RPMI7951 (cell line): ENCODE measurements at places on chromosomes 7 and 10. TPM values are rescaled to one million over a fixed set of nuclear protein-coding genes. Genes with fewer than 3 reads are reported as not detected.
A peak's percentile ranks its signal among the peaks of the same experiment; 100 is the strongest.

TBL2 gene
- 78.9 and 88.3 TPM in 2 replicates for total RNA-seq

DNA sequence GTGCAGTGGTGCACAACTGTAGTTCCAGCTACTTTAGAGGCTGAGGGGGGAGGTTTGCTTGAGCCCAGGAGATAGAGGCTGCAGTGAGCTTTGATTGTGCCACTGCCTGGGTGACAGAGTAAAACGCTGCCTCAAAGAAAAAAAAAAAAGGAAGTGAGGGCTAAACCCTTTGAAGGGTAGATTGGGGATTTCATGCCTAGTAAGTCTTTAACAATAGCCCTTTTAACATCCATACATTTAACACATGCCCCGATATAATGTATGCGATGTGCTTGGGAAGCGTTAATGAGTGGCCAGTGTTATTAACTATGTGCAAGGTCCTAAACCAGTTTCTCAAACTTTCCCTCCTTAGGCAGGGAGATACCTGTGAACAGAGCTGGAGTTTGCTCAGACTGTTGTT, 229.2 kb upstream of the HPS1 start:
- DNase-seq, result no peak

PDGFA gene
- 48.1 and 54.1 TPM in 2 replicates for total RNA-seq

DNA sequence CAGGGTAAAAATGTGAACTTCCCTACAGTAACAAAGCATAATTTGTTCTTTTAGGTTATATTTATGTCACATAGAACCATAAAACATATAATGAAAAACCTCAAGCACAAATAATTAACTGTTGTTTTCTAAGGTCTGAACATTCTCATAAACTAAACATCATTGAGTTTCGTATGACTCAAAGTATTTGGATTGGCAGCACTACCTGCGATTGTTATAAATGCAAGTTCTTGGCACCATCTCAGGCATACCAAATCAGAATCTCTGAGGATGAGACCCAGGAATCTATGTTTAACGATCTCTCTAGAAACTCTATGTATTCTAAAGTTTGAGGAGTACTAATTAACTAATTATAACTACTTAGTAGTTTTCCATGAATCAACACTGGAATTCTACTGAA, 22.5 kb downstream of the ORC5 start:
- DNase-seq, result no peak

- DNase-seq, result peak; percentile 8
Observed at GRCh38 chr7:118153551-118154177, 30.3 kb upstream of the LSM8 start.

DRGX gene
- total RNA-seq, result not detected in 2 replicates

CPED1 gene
- 28.2 and 33.6 TPM in 2 replicates for total RNA-seq

ARHGAP22 gene
- total RNA-seq, result 20.7 and 31.0 TPM in 2 replicates

DNA sequence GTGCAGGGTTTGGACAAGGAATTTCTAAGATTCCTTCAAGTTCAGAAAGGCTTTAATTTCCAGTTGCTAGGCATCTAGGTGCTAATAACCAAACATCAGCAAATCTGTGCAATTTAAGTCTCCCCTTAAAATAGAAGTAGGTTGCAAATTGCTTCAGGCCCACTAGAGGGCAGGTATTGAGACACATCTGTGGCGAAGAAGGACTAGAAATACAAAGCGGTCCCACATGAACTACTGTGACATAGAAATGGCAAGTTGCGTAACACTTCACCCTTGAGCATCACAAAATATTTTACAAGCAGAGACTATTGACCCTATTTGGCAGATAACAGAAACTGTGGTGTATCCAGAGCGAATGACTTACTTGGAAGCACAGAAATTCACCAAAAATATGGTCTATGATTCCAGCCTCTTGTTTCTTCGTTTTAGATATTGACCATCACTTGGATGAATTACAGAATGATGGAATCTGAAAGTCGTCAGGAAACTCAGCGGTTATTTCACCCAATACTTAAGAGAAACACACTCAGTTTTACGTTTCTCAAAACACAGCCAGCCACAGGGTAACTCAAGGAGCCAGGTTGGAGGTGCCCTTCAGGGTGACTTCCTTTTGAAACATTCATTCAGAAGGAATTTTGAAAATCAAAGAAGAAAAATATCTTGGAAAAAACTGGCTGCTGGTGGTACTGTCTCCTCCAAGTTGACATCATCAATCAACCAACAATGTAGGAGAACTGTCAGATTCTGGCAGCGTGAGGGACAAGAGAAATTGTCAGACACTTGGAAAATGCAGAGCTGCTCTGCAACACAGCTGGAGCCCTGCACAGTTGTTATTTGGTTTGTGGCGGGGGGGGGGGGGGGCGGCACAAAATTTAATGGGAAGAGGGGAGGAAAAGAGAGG, 256.3 kb upstream of the MINDY3 start:
- peak; percentile 26 for DNase-seq

GRCh38 chr10:53122281-53122680, 349.7 kb upstream of the MBL2 start:
- DNase-seq, result no peak

DNA sequence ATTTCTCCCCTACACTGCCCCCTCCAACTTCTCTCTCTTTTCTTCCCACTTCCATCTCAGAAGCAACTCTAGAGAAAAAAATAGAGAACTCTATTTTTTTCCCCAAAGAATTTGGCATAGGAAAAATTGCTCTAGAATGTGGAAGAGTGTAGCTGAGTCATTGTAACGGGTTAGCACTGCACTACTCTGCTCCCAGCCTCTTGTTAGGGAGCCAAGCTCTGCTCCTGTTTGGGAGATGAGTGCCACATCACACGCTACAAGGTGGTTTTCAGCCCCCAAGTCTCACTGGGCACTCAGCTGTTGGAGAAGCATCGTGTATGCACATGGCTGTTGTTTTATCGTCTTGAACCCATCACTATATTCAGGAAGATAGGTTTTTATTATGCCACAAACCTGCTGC, 136.4 kb downstream of the BMPER start:
- peak; percentile 74 for DNase-seq

GRCh38 chr10:38143587-38143986, 49.5 kb downstream of the ZNF37A start:
- peak; percentile 37 for DNase-seq

DNA sequence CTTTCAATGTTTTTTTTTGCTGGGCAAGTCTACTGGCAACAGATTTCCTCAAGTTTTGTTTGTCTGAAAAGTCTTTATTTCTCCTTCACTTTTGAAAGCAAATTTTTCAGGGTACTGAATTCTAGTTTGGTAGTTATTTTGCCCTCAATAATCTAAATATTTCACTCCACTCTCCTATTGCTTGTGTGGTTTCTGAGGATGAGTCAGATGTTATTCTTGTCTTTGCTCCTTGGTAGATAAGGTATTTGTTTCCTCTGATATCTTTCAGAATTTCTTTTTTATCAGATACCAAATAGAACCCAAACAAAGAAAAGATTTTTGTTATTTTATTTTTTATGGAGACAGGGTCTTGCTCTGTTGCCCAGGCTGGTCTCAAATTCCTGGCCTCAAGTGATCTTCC, 99.2 kb upstream of the MALRD1 start:
- no peak for DNase-seq

PRSS37 gene
- not detected in 2 replicates for total RNA-seq

GRCh38 chr7:128914566-128915151, 4.2 kb upstream of the KCP start:
- no peak for DNase-seq

- DNase-seq, result no peak
Observed at GRCh38 chr7:822692-823276, 9.5 kb upstream of the SUN1 start.

HMX2 gene
- 0.10 TPM in 1 of 2 replicates, not detected in the other for total RNA-seq

SORBS1 gene
- total RNA-seq, result 1.4 and 2.1 TPM in 2 replicates

- no peak for DNase-seq
Observed at GRCh38 chr7:122893486-122893885, 7.2 kb upstream of the CADPS2 start.

DNA sequence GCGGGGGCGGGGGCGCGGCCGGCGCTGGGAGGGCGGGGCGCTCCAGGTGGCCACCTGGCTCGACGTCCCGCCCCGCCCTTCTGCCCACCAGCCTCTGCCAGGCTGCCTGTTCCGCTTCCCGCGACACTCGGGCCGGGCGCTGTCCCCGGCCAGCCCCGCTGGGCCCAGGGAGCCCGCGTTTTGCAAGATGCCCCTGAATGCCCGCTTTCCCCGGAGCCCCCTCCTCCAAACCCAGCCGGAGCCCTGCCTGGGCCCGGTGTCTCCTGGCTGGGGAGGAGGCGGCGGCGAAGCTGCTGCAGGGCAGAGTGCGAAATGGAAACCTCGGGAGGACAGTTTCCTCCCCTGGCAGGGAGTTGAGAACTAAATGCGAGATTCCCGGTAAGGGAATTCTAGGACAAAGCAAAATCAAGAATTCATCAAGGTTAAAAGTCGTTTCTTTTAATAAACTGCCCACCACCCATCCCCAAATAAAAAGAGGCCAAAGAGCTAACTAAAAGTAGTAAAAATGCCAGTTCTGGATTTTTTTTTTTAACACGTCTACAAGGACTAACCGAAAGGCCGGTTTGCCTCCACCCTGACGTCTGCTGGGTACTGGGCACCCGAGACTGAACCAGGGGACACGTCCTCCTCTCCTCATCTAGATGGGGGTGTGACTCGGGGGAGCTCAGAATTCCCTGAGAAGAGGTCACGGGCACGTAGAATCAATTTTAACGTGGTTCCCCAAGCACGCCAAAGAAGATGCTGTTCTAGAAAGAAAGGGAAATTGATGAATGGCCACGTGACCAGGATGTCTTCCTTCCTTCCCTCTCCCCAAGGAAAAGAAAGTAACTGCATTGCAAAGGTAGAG, 200.4 kb upstream of the NFE2L3 start:
- peak; percentile 15 for DNase-seq

GRCh38 chr10:107915215-107915610, 750.7 kb upstream of the SORCS1 start:
- DNase-seq, result peak; percentile 72

XRCC2 gene
- total RNA-seq, result 7.9 and 8.3 TPM in 2 replicates
